ENCODE measurements at places on chromosomes 4 and X.
A peak's percentile ranks its signal among the peaks of the same experiment; 100 is the strongest.

DNA sequence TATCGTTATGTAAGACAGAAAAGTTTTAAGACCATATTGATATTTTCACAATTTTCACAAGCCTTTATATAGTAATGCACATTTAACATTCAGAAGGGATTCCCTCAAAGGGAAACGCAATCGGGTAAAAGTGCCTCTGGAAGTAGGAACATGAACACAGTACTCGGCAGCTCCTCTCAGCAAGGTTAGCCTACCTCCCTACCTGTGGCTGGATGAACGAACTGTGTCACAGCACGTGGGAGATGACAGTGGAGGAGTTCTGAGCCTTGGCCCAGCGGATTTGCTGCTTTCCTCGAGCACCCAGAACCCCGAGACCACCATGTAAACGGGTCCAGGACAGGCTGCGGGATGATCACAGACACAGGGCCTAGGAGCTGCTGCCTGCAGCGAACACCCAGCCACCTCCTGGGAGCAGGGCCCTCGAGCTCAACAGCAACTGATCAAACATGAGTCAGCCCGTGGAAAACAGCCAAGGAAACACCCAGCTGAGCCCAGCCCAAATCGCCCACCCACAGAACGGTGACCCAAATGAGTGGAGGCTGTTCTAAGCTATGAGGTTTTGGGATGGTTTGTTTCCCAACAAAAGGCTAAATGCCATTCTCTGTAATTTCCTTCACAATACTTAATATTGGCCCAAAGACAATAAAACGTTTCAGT, 30.4 kb downstream of the FAT1 start:
- peak; percentile 83 for DNase-seq

DNA sequence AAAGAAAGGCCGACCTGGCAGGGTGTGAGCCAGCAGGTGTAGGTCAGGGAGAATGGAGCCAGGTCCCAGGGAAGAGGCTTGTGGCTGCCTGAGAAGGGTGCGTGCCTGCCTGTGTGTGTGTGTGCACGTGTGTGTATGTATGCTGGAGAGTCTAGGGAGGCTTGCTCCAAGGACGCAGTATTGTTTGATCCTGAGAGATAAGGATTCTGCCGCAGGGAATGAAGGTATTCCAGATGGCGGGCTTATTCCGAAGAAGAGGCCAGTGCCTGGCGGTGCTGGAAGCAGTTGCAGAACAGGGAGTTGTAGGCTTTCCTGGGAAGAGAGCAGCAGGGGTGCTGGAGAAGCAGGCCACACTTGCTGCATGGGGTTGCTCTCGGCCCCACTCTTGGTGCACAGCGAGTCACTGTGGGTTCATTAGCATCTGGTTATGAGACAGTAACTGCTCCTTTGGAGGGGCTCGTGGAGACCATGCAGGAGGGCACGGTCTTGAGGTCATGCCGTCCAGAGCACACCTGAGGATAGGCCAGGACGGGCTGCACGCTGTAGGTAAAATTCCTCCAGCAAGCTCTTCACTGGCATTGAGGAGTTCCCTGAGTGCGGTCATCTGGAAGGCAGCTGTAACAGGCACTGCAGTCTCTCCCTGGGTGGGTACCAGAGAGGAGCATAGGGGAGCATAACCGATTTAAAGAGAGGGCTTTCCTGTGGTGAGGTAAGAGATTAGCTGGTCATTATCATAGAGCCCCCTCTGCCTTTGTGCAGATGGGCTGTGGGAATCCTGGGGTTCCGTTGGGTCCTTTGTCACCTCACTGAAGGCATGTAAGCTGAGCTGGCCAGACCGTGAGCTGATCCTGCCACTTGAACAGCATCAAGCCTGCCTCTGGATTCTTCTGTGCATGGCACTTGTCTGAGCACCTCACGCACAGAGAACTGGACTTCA, 29.9 kb upstream of the MSANTD1 start:
- no peak for DNase-seq

DNA sequence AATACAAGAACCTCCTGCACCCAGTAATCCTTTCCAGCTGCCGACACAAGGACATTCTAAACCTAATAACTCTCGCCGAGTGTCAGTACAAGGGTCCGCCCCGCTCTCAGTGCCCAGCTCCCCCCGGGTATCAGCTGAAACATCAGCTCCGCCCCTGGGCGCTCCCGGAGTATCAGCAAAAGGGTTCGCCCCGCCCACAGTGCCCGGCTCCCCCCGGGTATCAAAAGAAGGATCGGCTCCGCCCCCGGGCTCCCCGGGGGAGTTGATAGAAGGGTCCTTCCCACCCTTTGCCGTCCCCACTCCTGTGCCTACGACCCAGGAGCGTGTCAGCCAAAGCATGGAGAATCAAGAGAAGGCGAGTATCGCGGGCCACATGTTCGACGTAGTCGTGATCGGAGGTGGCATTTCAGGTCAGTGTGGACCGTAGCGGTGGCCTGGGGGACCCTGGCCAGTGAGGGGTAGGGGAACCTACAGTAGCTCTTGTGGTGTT, at the start of gene MAOA:
Gene MAOA (plus strand): TSS at position 295 of the 490 bp plus-strand sequence. CDS start 43 bp downstream, at position 338.
- peak; percentile 82 for DNase-seq

DNA sequence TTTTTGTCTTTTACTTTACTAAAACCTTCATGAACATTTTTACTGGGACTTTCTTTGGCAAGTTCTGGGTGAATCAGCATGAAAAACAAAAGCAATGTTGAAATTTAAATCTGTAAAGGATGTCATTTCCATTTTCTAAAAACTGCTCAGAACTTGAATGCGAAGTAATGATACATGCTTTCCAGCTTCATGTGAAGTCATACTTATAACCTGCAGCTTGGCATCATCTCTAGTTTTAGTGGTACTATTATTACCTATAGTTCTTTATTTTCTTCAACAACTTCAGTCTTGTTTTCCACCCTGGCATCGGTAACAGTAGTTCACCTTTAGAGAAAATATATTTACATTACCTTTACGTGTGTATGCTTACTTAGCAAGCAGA, 421.4 kb upstream of the DIPK2B start:
- DNase-seq = no peak

GRCh38 chrX:107374132-107374531, 75.3 kb upstream of the FRMPD3 start:
- DNase-seq = no peak

- no peak for DNase-seq
These were observed 6.6 kb upstream of the AVPR2 start for GRCh38 chrX:153897899-153898298.

DNA sequence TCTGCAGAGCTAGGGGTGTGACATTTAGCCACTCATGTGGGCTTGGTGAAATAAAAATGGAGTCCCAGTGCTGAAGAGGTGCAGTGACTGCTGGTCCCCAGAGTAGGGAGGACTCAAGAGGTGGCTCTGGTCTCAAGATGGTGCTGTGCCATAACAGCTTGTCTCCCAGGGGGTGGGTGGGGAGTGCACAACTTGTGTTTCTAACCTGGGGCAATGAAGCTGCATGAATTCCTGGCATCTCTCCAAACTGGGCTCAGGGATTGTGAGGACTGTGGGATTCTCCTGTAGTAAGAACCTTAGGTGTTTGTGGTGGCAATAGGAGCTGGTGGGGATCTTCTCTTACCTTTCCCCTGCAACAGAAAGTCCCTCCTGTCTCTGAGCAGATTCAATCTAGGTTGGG, 278.9 kb upstream of the SFRP2 start:
- no peak for DNase-seq

- no peak for DNase-seq
These were observed 22.8 kb downstream of the RPL9 start for GRCh38 chr4:39435659-39436563.

DNA sequence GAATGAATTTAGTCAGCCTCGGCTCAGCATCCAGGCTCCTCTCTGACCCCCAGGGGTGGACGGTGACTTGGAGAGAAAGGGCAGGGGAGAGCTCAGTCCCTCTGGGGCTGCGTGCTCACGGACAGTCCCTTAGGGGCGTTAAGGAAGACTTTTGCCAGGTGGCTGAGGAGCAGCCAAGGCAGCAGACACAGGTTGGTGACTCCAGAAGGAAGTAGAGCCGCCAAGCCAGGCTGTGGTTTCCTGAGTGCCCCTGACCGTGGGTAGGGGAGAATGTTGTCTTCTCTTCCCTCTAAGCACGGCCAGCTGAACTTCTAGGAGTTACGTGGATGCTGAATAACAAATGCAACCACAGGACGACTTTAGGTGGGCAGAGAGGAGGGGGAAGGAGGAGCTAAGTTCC, 91.0 kb upstream of the MTM1 start:
- DNase-seq = peak; percentile 65

DNA sequence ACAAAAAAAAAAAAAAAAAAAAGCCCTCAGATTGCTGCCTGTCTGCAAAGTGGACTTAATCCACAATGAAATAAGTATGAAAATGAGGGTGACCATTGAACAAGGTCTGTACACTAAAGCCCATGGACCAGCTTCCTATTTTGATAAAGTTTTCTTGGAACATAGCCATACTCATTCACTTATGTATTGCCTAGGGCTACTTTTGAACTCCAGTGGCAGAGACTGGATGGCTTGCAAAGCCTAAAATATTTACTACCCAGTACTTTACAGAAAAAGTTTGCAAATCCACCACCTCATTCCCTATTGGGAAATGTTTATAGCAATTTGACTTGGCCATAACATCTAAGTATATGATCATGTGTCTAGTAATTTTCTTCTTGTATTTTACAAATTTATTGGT, 481.7 kb downstream of the NAF1 start:
- DNase-seq = no peak

- DNase-seq = no peak
These were observed 451.2 kb downstream of the FAT4 start for GRCh38 chr4:125765941-125766340.

- no peak for DNase-seq
These were observed 568.8 kb upstream of the TENM3 start for GRCh38 chr4:181674315-181674875.

- no peak for DNase-seq
These were observed 23.9 kb upstream of the APLN start for GRCh38 chrX:129678614-129679195.

DNA sequence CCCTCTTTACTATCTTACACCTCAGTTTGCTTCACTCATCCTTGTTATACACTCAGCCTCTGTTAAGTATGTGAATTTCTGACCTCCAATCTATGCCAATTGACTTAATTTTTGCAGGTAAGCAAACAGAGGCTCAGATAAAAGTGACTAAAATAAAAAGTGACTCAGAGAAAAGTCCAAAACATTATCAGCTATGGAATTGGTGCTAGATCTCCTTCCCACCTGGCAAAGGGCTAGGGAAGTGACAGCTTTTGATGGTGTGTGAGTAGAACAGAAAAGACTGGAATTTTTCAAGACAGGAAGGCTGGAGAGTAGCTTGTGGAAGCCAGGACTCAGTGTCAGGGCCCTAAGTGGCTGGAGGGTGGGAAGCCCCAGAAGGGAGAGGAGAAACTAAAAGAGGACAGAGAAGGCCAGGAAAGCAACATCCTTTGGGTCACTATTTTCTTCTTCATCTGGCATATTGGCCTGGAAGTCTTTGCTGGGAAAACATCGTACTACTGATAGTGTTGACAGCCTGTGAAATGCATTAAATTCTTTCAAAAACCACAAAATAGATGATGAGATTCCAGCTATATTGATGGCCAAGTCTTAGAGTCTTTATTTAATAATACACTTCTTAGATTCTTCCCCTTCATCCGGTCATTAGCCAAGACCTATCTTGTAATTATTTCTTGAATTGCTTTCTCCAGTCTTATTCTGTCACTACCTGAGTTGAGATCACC, 392.8 kb downstream of the RAPGEF2 start:
- DNase-seq = no peak

- DNase-seq = no peak
These were observed 682.3 kb upstream of the GRID2 start for GRCh38 chr4:91621446-91621845.

GRCh38 chrX:46209768-46210167, 335.5 kb downstream of the ZNF674 start:
- no peak for DNase-seq

Data from cardiac septum (tissue), 1 donor.